ENCODE measurements at places on chromosomes 2 and 18.

DNA sequence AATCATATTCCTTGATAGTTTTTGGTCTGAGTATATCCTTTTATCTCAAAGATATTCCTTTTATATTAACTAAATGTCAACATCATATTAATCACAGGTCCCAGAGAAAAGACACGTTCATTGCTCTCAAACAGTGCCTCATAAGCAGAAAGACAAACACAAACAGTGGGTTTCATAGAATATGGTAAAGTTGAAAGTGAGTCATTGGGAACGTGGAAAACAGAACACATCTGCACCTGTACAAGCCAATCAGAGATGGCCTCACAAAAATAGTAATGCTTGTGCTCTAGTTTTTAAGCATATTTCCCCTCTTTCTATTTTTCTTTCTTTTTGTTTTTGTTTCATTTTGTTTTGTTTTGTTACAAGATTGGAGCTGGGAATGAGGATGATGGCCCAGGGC, 328.4 kb upstream of the MAP2 start:
- DNase-seq: no peak

GRCh38 chr2:101818531-101819451, 121.3 kb downstream of the MAP4K4 start:
- DNase-seq: peak; percentile 42

DNA sequence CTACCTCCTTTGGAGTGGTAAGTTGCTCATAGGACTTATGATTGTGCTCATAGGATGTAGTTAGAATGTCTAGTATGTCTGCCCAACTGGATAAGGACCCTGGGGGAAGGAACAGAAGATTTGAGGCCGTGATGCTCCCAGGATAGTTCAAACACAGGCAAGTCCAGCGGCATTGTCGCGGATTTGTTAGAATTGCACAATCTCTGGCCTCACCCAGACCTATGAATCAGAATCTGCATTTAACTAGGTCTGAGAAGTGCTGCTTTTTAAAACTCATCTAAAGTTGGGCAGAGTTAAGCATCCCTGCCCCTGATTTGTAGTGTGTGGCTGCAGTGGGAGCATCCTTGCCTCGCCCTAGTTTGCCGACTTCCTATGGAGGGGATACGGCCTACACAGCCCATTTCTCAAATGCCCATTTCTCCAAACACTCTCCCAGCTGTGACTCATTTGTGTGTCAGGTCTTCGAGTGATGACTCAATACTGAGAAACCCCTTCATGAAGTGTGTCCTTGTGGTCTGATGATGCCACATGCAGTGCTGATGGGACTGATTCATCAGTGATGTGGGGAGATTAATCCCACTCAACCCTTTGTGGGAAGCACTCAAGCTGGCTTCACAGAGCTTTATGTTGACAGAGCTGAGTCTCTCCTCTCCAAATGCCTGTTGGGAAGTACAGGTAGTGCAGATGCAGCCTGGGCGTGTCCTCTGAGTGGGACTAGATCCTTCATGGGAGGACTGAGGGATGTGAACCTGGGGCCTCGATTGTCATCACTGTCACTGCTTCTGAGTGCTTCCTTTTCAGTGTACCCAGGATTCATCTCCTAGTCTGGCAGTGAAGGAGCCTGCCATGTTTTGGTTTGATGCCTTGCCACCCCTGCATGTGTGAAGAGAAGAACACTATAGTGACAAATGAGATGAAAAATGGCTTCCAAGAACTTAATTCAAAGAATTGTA, 18.7 kb downstream of the SMIM21 start:
- DNase-seq: peak; percentile 20

- DNase-seq: no peak
Measured at GRCh38 chr2:170143045-170143717, 34.8 kb upstream of the MYO3B start.

GRCh38 chr2:159960414-159960813, 102.0 kb downstream of the PLA2R1 start:
- peak; percentile 13 for DNase-seq

- DNase-seq: no peak
Measured at GRCh38 chr2:219844401-219845091, 217.1 kb downstream of the SLC4A3 start.

- DNase-seq: no peak
Measured at GRCh38 chr2:155203178-155203577, 504.7 kb downstream of the KCNJ3 start.

Data from NCI-H1092 treated with DMSO at 0.1 percent for 48 hours (cell line).